ENCODE measurements at places on chromosomes 2 and 18. TPM values are rescaled to one million over a fixed set of nuclear protein-coding genes. Genes with fewer than 3 reads are reported as not detected.

CHST10 gene
- total RNA-seq, result 2.6 TPM

- no peaks in the 10 kb centered on the region for H3K36me3 ChIP-seq
- H3K27ac ChIP-seq, result no peak overlapping the region
- no peak overlapping the region for H3K4me3 ChIP-seq
- DNase-seq, result no peak
Observed at GRCh38 chr2:2806711-2807110, 475.6 kb upstream of the MYT1L start.

DLGAP1 gene
- total RNA-seq, result 0.10 TPM

TMEM200C gene
- total RNA-seq, result not detected

DSEL gene
- total RNA-seq, result 0.10 TPM

DNA sequence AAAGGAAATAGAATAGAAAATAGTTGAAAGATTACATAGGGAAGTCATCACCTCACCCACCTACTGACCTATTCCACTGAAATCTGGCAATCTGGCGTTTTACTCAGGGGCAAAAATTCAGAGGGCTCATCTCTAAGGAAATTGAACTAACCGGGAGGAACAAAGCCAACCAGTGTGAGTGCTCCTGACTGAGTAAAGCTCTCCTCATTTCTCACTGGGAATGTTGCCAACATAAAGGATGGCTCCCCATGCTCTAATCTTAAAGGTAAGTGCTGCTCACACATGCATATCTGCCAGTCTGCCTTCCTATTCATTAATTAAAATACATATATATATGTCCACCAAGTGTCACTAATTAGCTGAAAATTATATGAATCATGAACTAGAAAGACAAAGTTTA lies 13.5 kb upstream of the DOK6 start:
- H3K4me3 ChIP-seq, result no peak overlapping the region
- no peak overlapping the region for H3K27ac ChIP-seq
- H3K27me3 ChIP-seq, result no peaks in the 10 kb centered on the region
- DNase-seq, result no peak

DNA sequence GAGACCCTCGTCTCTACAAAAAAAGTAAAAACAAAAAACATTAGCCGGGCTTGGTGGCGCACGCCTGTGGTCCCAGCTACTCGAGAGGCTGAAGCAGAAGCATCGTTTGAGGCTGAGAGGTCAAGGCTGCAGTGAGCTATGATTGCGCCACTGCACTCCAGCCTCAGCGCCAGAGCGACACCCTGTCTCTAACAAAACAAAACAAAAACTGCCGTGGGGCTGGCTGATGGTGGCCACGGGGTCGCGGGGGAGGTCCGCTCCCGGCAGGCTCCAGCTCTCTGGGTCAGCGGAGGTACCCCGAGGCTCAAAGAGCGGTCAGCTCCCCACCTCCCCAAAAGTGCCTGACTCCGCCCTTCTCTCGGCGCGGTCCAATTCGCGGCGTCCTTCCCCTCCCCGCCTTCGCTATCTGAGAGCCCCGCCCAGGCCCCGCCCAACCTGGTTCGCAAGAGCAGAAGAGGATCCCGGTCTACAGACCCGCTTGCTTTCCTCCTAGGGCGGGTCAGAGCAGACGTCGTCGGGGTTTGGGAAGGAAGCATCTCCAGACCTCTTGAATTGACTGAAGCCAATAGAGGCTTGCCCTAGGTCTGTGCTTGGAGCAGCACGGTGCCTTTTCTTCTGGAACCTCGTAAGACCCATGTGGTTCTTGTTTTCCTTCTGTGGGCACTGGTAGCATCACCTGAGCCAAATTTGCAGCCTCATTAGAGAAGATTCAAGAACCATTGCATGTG lies 7.8 kb downstream of the RAX start:
- H3K4me1 ChIP-seq, result peaks cover 29% of the 10 kb centered on the region
- H3K4me3 ChIP-seq, result peak overlapping the region; percentile 62
- peak; percentile 49 for DNase-seq
- H3K36me3 ChIP-seq, result no peaks in the 10 kb centered on the region
- H3K27ac ChIP-seq, result no peak overlapping the region

GRCh38 chr18:61764381-61764780 lies 128.4 kb downstream of the RNF152 start:
- H3K27ac ChIP-seq, result no peak overlapping the region
- no peaks in the 10 kb centered on the region for H3K36me3 ChIP-seq

GRCh38 chr18:63257453-63257852 lies 62.1 kb downstream of the BCL2 start:
- no peak overlapping the region for H3K27ac ChIP-seq
- no peak overlapping the region for H3K4me3 ChIP-seq
- H3K4me1 ChIP-seq, result peaks cover 83% of the 10 kb centered on the region
- H3K27me3 ChIP-seq, result no peaks in the 10 kb centered on the region
- DNase-seq, result no peak

VAMP5 gene
- 67.4 TPM for total RNA-seq

CD8A gene
- total RNA-seq, result 0.77 TPM

NDUFAF7 gene
- 21.7 TPM for total RNA-seq

GRCh38 chr2:206260188-206261012 lies 14.1 kb upstream of the ZDBF2 start:
- DNase-seq, result no peak
- H3K36me3 ChIP-seq, result no peaks in the 10 kb centered on the region
- H3K27me3 ChIP-seq, result peaks cover 74% of the 10 kb centered on the region
- H3K4me1 ChIP-seq, result peaks cover 12% of the 10 kb centered on the region
- no peak overlapping the region for H3K27ac ChIP-seq
- H3K4me3 ChIP-seq, result no peak overlapping the region
